Stimulated activated CD8-positive, alpha-beta memory T cell treated with anti-CD3 and anti-CD28 coated beads, Interleukin-7, amount 100 ng/mL, for 24 hours (primary cell): ENCODE measurements at places on chromosomes 5 and 9.

DNA sequence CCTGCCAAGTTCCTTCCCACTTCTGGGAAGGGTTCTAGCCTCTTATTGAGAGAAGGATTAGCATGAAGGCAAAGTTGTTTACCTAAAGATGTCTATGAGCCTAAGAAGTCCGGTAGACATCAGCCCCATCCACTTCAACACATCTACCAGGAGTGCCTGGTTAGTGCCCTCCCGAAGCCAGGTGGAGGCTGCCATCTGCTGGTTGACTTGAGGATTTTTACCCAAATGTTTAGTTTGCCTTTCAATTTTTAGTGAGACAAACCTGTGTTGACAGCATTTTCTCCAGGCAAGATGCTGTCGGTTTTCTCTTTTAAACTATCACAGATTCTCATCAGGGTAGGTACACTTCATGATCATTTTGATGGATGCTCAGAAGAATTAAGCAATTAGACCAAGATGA, 83.6 kb upstream of the TNFSF8 start:
- peak; percentile 54 for DNase-seq

DNA sequence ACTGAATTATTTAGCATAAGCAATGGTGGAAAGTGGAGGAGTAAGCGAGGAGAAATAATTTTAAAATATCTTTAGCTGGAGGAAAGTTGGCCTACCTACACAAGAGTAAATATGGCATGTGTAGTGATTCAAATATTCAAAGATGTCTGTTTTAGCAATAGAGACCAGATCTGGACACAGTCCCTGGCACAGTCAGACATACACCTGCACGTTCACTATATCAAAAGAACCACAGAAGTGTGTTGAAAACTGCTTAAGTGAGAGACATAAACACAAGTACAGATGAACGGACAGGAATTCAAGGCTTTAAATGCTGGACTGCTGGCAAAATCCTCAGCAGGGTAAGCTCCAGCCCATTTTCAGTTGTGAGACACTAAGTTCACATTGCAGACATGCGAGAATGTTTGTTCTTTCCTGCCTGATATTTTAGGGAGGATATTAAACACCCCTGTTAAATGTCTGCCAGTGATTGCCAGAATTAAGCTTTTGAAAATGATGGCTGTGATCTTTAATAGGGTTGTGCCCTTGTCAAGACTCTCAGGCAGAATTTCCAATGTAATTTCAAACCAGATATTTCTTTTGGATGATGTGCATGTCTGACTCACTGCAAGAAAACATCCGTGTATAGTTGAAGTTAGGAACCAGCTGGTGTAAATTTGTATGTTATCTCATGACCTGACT, 810.6 kb downstream of the TLE4 start:
- DNase-seq: no peak

DNA sequence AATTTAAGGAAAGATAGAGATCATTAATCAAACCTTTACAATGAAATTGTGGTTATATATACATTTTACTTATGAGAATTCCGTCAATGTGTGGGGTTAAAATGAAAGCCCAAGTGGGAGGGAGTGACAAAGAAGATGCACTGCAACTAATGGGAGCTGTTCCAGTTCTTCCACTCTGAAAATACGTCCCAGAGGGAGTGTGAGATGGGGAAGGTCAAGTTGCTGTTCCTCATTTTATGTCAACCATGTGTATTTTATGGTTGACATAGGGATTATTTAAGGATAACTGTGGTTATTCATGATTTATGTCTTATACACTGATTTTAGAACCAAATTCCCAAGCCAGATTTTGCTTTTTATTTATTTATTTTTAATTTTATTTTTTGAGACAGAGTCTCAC, 14.2 kb upstream of the RGS3 start:
- no peak for DNase-seq

- DNase-seq: no peak
These were observed 119.3 kb downstream of the GALNT10 start for GRCh38 chr5:154309805-154310204.
